ENCODE measurements at places on chromosomes 6 and 20.

DNA sequence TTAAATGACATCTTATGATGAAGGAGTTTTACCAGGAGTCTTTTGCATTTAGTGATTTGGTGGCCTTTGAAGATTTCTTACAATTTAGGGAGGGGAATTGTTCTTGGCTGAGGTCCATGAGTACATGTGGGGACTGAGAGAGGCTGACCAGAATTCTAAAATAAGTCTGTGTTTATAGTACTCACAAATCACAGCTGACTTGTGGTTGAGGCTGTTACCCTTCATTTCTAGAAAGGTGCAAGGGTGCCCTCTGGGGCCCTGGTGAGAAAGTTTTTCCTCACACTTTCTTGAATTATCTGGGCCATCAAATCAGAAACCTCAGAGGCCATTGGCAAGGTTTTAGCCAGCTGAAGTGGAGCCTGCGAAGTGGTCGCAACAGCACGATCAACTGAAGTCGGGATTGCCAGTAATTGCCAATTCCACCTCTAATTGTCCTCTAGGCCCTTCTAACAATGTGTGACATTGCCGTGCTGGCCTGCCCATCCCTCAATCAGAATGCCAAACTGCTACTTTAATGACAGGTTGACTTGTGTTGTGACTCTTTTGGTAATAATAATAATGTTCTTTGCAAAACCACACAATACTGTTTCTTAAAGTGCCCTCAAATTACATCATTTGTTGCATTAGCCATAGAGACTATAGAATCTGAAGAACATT is 221.6 kb downstream of the OGFRL1 start:
- DNase-seq, result no peak

- no peak for DNase-seq
These were observed 175.7 kb downstream of the ALDH8A1 start for GRCh38 chr6:134774201-134774638.

DNA sequence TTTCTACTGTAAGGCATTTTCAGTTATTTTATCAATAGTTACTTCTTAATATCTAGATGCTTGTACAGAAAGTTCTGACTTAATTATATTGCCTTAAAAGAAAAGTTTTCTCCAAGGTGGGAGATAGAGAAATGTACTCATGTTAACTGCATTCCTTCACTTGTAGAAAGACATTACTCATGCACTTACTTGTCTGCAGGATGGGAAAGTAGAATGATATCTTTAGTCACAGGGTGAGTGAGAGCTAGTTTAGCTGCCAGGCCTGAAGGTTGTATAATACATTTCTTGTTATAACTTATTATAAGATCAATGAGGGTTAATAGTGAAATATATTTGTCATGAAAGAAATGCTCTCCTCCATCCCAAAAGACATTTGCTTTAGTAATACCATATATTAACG is 92.1 kb downstream of the CRYBG1 start:
- DNase-seq, result no peak

DNA sequence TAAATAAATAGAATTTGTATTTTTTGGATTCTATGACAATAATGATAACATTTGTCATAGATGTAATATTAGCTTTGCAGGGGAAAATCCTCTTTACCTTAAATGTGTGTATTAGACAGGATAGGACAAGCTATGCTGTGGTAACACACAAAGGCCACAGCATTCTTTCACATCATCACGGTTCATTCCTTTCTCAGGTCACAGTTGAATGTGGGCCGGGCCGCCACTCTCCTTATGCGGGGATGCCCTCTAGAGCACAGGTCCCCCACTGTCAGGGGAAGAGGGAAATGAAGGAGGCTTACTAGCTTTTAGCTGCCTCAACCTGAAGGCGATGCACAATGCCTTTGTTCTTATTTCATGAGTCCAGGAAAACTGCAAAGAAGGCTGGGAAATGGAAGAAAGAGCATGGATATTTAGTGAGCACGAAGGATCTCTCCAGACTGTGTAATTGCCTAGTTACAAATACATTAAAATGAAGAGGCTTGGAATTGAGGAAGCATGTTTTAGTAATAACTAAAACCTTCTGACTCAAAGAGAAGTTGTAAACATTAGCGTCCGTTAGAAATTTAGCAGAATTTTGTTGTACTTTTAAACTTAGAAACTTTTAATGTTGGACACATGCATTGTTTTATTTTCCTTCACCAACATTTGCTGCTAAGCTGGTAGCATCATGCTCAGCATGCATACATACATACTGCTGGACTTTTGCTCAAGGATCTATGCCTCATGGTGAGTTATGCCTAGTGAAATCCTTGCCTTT is 248.9 kb upstream of the FOXQ1 start:
- DNase-seq, result no peak

GRCh38 chr6:156316583-156317125 is 460.5 kb upstream of the ARID1B start:
- DNase-seq, result no peak

DNA sequence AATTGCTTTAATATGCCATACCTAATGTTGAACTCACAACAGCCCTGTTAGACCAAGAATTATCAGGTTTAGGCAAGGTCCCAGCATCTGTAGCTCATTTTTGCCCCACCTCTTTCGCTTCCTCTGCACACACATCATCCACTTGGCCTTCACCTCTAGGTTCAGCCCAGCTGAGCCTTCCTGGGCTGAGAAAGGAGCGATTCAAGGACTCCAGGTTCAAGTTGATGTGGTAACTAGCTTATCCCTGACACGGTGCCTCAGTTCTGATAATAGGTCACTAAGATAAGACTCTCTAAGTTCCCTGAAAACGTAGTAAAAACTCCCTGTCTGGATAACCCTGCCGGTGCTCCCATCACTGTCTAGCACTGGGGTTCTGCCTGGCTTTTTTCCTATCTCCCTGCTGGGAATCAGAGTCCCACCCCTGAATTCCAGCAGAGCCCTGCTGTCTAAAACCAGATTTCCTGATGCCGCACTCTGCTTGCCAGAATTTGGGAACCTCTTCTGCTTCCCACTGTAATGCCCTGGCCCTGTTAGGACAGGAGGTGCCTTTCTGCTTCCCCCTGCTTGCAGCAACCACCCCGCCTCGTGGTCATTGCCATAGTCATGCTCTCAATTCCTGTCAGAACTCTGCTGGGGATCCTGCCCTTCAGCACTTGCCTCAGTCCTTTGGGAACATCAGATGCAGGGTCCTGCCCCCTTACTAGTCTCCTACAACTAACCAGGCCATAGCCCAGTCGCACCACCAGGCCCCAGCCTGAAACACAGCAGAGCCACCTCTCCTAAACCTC is 47.6 kb downstream of the ALDH8A1 start:
- DNase-seq, result no peak

DNA sequence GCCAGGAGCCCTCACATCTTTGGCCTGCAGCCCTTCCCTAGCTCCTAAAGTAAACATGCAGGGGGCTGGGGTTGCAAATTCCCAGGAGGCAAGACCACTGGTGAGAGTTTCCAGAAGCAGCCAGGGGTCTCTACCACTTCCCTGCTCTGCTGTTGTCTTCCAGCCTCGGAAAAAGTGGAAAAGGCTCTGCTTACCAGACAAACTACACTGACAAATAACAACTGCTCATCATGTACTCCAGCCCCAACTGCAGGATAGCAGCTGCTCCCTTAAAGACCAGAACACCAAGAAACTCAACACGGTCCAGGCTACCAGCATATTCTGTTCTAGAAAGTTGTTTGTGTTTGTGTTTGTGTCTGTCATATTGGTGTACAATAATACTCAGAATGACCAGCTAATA is 187.5 kb upstream of the MARCKS start:
- DNase-seq, result no peak

GRCh38 chr6:20711518-20711917 is 177.3 kb downstream of the CDKAL1 start:
- no peak for DNase-seq

DNA sequence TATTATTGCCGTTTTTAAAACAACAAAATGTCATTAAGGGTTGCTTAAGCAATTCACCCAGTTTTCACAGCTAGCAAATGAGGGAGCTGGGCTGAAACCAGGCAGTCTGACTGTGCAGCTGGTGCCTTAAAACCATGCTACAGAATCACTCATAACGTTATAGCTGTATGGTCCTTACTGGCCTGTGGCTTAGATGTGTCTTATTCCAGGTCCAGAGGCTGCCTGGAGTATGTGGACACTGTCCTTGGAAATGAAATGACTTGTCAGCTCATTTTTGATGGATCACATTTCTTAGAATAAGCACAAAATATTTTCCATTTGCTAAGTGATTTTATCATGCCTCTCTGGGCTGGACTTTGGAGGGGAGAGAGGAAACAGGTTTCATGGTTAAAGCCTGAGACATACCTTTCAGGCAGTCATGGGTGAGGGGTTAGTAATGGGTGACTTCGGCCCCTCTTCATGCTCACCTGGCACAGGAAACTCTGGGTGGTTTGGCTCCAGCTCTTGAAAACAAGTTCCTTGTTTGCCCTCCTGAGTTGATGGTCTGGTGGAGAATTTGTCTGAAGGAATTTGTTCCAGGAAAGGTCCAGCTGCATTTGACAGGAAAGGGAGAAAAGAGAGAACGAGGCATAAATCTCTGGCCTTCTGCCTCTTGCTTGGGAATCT is 823.2 kb downstream of the DHX35 start:
- DNase-seq, result no peak

DNA sequence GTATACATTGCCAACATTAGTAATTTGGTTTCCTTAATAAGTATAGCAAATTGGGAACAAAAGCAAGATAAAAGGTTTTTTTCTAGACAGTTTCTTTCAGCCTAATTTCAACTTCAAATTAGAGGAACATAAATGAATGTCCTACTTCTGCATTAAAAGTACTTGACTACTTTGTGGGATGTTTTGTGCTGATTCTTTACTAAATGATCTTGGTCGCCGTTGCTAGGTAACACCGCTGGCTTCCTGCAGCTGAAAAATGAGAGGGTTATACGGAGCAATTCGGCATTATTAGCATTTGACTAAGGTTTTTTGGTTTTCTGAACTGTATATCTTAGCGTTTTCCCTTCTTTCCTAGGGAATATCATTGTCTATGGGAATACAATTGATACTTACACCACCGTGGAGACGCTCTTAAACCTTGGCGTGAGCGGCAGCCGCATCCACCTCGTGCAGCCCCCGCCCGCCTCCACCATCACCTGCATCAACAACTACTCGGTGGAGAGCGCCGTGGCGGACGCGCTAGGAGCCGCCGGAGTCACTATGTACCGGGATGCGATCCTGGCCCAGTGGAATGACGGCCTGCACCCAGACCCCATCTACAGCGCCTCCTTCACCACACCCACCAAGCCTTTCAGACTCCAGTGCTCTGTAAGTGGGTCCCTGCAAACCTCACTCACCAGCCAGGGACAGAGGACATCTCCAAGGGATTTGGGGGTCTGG is 90.9 kb upstream of the INSM1 start:
- DNase-seq, result no peak

- no peak for DNase-seq
These were observed 25.6 kb downstream of the PRPF6 start for GRCh38 chr20:64006490-64006889.

GRCh38 chr6:167985911-167986595 is 11.4 kb upstream of the KIF25 start:
- DNase-seq, result no peak

- no peak for DNase-seq
These were observed 58.2 kb upstream of the TNFAIP3 start for GRCh38 chr6:137808836-137809315.
